Putamen (tissue), 1 donor: ENCODE measurements at places on chromosomes 3 and 15.

DNA sequence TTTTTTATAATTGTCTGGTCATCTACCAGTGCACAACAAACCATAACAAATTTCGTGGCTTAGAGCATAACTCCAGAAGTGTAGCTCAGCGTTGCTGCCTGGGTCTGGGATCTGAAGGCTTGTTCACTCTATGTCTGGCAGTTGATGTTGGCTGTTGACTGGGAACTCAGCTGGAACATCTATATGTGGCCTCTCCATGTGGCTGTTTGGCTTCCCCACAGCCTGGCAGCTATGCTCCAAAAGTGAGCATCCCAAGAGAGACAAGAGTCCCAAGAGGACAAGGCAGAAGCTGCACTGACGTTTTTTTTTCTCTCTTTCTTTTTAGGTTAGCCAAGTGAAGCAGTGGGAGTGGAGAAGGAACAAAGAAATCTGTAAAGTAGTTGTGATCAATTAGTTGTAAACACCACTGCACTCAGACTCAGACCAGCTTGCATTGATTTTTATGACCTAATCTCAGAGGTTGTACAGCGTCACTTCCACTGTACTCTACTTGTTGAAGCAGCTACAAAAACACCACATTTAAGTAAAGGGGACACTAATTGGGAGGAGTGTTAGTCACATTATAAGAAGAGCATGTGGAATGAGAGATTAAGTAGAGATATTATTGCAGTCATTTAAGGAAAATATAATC is 2.5 kb upstream of the GPR176 start:
- DNase-seq, result no peak

GRCh38 chr15:34318277-34319079 is 19.1 kb downstream of the SLC12A6 start:
- peak; percentile 59 for DNase-seq

- DNase-seq, result peak; percentile 74
These were observed 734 bp downstream of the TBL1XR1 start for GRCh38 chr3:177196456-177197040.

DNA sequence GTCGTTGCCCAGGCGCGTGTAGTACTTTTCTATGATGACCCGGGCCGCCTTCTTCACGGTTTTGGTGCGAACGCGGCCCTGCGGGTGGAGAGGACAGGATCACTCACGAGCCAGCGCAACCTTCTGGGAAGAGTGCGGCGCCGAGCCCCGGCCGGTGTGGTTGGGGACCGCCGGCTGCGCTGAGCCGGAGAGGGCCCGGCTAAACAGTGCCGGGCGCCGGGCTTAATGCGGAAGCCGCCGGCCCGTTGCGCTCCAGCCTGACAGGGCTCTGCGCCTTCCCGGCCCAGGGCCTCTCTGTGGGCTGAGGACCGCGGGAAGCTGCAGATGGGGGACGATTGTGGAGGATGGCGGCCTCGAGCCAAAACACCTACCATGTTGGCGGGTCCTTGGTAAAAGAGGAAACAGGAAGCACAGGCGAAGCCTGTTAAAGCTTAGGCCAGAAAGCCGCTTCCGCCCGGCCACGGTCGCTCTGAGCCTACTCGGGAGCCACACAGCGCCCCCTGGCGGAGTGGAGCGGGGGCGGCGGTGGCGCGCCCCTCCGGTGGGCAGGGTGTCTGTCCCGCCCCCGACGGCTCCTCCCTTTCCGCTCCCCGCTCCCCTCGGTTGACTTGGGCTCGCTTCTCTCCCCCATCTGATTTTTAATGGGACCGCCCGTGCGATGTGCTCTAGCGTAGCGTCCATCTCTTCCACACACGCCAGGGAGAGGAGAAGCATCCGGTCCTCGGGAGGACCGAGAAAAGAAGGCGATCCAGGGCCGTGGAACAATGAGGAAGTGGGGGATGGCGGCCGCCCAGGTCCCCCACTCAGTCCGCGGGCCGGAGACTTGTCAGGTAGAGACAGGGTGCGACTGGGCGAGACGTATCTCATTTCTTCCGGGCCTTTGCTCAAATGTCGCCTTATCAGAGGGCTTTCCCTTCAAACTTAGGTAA is at the start of gene RPS17:
RPS17 (minus strand) TSS at position 403 of the 929 bp plus-strand sequence; CDS start at position 374, 29 bp downstream.
- peak; percentile 94 for DNase-seq

DNA sequence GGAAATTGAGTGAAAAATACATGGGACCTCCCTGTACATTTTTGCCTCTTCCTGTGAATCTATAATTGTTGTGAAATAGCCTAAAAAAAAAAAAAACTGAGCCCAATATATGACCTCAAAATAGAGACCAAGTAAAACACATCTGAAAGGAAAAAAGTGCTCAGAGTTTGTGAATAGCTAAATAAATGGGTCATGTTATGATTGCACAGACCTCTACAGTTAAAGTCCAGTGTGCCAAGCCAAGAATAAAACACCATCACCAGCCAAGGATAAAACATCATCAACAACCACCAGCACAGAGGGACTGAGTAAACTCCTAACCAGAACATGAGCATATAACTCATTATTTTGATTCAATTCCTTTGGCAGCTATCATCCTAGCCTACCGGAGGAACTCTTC is 115.6 kb upstream of the AGTR1 start:
- no peak for DNase-seq

DNA sequence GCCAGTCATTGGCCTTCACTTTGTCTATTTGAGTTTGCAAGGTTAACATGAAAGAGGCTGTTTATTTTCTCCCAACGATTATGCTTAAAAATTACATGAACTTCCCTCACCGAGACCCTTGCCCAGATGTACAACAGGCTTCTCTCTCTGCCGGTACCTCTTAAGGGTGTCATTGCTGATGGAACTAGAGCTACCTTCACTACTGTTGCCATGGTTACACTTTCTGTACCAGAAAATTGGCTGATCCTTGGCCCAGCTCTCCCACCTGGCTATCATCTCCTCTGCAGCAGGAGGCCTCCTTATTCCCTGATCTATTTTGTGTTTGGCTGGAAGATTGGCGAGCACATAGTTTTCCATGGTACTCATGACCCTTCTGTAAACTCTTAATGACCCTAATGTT is 24.0 kb upstream of the LIPC start:
- DNase-seq, result no peak

DNA sequence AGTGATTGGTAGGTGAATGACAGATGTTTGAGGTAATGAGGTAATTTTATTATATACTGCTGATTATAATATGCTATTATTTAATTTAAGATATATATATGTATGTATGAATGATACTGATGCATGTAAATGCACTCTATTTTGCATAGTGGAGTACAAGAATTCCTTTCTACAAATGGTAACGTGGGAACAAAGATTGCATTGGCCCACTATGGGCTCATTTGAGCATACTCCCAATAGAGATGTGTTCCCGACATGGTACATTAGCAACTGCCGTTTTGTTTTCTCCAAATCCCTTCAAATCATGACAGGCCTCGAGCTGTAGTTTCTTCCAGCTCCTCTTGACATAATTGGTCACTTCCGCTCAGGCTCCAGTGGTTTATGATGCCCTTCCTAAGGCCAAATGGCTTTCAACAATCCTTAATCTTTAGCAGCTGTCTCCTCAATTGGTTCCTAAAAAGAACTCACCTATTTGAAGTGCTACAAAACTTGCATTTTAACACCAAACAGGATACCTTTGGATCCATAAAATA is 266.1 kb downstream of the ADAMTSL3 start:
- DNase-seq, result no peak

DNA sequence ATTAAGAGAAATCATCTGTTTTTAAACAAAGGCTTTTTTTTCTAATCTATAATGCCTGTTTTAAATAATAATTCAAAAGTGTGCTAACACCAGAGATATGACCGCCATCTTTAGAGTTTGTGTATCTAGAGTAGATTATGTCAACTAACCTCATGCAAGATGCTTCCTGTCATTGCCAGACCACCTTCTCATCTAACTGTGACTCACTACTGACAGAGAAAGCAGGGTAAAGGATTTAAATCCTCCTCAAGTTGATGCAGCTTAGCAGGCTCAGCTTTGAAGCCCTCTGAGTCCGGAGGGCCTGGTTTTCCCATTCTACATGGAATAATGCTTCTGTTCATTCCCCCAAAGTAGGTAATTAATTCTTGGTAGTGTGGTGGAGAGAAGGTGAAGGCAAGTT is 108.5 kb downstream of the ECT2 start:
- no peak for DNase-seq

GRCh38 chr3:85148036-85148435 is 189.2 kb downstream of the CADM2 start:
- no peak for DNase-seq

GRCh38 chr15:73677733-73678132 is 6.5 kb upstream of the CD276 start:
- DNase-seq, result no peak

GRCh38 chr3:142976621-142977398 is 13.3 kb upstream of the PAQR9 start:
- no peak for DNase-seq

GRCh38 chr15:55998478-55998877 is 5.1 kb upstream of the NEDD4 start:
- no peak for DNase-seq

DNA sequence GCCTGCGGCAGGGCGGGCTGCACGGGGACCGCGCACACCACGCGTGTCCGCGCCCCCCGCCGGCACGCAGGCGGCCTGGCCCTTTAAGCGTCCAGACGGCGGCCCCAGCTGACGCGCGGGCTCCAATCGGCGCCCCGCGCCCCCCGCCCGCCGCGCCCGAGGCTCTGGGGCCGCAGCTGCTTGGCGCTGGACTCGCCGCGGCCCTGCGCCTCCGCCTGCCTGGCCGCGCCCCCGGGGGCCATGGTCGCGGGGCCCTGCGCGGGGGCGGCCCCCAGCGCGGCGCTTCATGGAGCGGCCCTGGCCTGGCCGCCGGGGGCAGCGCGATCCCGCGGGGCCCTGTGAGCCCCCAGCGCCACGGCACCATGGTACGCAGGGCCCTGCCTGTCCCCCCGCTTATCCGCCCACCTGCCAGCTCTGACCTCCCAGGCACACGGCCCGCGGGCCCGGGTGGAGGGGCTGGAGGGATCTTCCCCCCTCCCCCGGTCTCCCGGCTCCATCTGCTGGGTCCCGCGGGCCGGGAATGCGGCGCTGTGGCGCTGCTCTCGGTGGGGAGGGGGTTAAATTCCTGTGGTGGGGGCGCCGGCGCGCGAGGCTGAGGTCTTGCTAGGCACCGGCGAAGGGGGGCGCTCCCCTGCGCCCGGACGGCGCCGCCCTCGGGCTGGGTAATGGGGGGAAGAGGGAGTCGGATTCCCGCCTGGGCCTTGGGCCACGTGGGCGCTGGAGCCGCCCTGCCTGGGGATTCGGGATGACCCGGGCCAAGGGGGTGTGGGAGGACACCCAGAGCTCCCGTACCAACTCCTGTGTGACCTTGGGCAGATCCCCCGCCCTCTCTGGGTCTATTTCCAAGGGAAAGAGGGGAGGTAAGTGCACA is 1.1 kb downstream of the ZBTB47 start:
- DNase-seq, result peak; percentile 86

GRCh38 chr3:111519178-111519855 is 22.7 kb upstream of the CD96 start:
- no peak for DNase-seq

DNA sequence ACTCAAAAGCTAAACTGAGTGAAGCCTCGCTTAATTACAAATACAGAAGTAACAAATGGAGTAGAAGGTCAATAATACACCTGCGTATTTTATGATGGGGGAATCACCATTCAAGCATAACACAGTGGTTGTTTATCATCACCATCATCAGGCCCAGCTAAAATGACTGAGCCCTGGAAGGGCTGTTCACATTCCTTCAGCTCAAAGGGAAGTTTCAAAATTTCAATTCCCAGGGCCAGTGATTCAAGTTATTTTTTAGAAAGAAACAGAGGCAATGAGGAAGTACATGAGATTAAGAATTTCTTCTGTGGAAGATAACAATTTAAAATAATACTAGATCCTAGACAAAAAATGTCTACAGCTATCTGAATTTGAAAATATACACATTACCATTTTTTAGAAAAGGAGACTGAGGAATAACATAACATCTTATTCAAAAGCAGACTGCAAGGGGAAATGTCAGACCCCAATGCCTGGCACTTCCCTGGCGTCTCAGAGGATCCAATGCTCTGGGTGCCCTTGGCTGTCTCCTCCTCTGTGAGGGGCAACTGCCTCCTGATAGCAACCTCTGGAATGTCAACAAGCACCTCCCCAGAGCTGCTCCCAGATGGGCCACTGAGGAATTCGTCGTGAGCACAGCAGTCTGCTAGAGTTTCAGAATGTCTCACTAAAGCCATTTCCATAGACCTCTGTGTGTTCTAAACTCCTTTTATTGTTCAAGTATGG is 22.8 kb downstream of the EHD4 start:
- no peak for DNase-seq

- DNase-seq, result no peak
These were observed 3.8 kb downstream of the INKA1 start for GRCh38 chr3:49806850-49807249.

DNA sequence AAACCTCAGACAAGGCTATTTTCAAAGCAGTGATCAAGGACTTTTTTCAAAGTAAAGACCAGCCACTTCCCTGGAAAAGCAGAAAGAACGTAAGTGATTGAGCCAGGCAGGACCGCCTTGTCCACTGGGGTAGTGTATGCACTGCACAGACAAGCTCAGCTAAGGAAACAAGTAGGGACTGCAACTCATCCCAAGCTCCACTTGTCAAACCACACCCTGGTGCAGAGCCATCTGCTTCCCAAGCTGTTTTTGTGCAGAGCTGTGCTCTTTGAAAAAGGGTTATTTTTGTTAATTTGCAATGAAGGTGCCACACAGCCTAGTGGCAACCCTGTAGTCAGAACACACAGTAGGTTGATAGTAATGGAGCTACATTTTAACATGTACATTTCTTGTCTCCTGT is 193.3 kb downstream of the ADAMTS9 start:
- DNase-seq, result no peak

GRCh38 chr3:144200466-144200865 is 228.8 kb downstream of the DIPK2A start:
- DNase-seq, result no peak

DNA sequence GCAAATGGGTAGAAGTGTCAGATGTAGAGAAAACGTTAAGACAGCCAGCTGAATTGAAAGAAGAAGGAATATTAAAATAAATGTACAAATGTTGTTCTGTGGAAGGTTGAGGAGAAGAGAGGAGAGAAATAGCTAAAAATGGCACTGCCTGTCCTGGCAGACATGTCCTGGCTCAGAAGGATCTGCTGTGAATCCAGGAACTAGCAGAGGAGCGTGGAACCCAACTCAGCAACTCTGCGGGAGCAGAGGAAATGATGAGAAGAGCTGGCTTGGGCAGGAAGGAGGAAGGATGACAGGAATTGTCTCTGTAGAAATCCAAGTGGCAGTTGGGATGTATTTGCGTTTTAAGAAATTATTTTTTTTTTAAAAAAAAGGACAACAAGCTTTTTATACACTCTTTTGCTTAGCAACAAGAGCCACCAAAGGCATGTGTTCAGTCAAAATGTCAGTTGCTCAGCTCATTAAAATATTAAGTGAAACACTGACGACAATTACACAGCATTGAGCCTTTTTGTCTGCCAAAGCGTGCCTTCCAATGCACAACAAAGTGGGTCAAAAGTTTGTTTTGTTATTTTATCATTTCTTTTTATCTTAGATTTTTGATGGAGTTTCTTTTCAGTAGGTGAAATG is 16.1 kb downstream of the NANOGP8 start:
- DNase-seq, result no peak
